Kidney epithelial cell (primary cell): ENCODE measurements at places on chromosomes 12 and 14.
A peak's percentile ranks its signal among the peaks of the same experiment; 100 is the strongest.

GRCh38 chr12:11815397-11815796 is 165.9 kb downstream of the ETV6 start:
- DNase-seq: no peak

DNA sequence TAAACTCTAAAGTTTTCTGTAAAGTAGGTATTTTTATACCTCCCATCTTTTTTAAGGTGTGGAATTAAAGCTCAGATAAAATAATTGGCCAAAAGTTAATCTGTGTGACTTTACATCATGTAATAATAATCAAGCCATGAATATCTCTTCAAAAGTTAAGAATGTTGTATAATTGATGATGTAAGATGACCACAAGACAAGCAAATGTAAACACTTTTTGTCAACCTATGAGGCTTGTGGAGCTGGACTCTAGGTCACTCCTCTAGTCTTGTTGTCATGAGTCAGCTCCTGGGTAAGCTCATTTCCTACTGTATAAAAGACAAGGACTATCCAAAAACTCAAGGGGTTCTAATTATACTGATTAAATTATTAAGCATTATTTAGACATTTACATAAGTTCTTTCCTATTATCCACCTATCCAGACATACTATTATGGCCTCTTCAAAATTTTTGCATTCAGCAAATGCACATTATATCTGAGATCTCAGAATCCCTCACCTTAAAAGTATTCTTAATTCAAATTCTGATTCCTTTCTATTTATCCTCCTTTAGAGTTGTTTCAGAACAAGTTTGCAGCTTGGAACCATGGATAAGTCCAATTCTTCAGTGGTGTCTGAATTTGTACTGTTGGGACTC is at the start of gene OR4K5:
OR4K5 (plus strand) TSS at position 587 of the 637 bp plus-strand sequence; CDS start at position 587, 0 bp downstream.
- no peak for DNase-seq

GRCh38 chr14:99138999-99139865 is 132.8 kb downstream of the BCL11B start:
- no peak for DNase-seq

GRCh38 chr12:50637870-50638481 is 125.9 kb upstream of the ATF1 start:
- no peak for DNase-seq

GRCh38 chr14:100640471-100641273 is 53.5 kb upstream of the BEGAIN start:
- no peak for DNase-seq

DNA sequence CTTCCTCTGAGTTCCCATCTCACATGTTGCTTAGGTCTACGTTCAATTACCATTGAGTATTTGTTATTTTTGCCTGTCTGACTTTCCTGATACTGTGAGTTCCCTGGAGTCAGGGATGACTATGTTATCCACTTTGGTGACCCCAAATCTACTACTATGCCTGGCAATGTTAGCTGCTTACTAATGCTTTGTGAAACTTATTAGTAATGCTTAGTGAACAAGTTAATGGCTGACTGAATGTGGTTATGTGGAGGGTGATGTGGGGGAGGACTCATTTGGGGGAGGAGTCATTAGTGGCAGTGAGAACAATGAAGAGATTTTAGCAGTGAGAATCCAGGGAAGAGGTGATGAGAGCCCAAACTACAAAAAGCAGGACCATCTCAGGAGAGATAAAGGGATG is 121.6 kb downstream of the KTN1 start:
- peak; percentile 87 for DNase-seq

DNA sequence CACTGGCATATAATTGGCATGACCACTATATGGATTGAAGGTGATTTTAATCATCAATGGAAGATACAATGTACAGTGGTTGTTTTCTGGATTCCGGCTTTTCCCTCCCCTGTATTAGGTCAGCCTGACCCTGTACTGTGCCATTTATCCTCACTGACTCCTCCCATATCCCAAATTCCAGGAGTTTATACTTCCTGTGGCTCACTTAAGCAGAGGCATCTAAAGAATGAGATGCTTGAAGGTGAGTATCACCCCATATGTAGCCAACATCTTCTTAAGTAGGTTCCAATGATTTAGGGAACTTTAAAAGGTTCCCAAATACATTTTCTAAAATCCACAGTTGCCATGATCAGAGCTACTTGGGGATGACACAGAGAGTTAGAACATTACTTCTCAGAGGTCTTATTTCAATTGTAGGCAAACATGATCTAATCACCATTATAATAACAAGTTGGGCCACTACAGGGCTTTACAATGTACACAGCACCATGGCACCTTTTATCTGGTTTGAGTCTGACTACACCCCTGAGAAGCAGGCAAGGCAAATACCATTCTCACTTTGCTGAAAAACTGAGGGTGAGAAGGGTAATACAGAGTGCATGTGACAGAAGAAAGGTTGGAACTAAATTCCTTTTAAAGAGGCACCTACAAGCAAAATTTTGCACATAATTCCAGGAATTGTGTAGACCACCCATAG is 212.3 kb upstream of the GARIN6 start:
- no peak for DNase-seq

DNA sequence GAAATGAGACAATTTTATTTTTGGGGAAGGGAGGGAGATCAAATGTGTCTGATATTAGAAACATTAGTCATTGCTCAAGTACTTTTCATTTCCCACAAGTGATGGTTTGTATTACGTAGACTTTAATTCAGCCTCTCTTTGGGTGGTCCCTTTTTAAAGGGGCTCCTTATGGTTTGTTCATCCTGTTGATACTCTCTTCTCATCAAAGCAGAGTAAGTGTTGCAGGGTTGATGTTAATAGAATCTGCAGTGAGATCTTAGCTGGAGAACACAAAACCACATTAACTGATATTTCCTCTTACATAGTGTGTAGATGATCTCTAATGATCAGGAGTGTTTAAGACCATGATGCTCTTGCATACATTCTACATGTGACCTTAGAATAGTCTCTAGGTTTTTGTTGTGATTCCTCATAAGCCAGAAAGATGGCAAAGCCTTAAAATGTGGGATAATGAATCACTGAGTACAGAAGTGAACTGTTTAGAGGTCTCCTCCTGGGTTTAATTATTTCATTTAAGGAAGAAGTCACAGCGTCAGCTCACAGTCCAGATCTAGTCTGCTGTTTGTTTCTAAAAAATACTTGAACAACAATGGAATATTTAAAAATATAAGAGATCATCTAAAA is 87.4 kb upstream of the PTPRR start:
- no peak for DNase-seq

- DNase-seq: no peak
These were observed 13.4 kb downstream of the UBC start for GRCh38 chr12:124901003-124901402.

DNA sequence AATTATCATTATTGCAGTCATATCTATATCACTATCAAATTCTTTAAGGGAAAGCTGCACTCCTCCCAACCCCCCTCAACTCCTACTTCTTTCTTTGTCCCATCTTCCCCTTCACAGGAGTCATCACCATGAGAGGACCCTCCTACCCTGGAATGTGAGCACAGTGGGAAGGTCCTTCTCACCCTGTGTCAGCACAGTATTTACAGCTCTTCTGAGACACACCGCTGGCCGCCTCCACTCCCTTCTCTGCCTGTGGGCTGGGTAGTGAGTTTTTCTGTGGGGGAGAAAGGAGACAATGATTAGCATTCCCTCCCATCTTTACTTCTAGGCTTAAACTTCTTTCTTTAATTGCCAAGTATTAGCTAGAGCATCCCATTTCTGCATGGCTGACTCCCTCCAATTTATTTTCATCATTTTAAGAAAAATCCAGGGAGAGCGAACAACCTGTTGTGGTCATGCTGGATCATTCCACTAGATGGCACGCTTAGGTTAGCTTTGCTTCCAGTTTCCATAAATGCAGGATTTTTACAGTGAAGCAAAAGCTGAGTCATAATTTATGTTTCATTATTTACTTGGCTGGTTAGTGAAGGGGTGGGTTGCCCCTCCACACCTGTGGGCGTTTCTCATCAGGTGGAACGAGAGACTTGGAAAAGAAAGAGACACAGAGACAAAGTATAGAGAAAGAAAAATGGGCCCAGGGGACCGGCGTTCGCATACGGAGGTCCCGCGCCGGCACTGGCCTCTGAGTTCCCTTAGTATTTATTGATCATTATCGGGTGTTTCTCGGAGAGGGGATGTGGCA is 188.5 kb downstream of the ALX1 start:
- DNase-seq: no peak
